ENCODE measurements at places on chromosomes 11 and 22.

DNA sequence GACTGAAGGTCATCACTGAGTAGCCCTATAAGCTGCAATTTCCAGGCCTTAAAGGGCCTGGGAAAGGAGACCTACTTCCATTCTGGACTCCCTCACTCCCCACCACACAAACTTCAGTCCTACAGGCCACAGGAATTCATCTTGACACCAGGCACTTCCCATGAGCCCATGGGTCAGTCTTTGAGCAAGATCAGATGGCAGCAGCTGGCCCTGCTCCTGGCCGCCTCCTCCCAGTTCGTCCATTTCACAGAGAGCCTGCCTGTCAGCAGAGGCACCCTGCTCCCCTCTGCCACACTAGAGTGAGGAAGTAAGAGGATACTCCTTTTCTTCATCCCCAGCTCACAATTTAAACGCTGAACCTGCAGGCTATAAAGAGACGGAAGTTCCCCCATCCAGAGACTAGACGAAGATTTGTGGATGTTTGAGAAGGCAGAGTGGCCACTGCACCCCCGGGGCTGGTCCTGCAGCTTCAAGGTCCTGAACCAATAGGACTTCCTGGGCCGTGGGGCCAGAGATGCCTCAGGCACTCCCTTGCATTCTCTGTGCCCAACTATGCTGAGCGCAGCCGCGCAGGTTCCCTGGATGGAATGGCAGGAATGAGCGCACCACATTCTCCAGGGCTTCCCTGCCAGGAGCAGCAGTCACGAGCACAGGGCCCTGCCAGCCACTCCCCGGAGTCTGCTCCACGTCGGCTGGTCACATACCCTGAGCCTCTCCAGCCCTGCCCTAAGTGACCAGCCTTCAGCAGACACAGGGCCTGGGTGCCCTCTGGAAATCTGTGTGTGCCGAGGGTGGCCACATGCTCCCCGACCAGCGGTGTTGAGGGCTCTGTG is 33.5 kb upstream of the BID start:
- no peak for DNase-seq

DNA sequence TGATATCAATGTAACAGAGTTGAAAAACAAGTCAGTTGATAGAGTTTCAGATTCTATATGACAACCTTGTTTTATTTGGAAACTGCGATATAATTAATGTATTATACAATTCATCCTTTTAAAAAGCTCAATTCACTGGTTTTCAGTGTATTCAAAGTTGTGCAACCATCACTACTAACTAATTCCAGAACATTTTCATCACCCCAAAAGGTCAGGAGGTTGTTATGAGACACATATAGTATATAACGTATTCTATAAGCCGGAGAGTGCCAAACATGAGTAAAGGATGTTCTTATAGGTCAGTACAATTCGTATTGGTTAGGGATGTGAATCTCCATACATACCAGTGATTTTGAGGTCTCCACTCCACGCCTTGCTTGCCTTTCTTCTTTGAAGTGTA is 40.1 kb upstream of the UCP3 start:
- no peak for DNase-seq

- no peak for DNase-seq
Observed at GRCh38 chr11:5666402-5666793, 18.5 kb downstream of the TRIM5 start.

DNA sequence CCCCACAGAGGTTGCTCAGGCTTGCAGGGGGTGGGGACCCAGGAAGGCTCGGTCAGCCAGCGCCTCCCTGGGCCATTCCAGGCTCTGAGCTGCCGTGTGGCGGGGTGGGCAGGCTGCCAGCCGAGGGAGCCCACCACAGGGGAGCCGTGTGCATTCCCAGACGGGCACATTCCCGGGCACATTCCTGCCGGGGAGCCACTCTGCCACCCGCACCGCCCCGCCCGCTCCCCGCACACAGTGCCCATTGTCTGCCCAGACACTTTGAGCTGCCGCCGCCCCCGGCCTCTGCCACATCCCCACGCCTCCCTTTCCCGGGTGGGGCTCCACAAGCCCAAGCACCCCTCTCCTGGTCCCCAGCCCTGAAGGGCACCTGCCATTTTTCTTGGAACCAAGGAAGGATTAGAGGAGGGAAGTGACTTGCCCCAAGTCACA is 27.4 kb downstream of the RPL3 start:
- no peak for DNase-seq

DNA sequence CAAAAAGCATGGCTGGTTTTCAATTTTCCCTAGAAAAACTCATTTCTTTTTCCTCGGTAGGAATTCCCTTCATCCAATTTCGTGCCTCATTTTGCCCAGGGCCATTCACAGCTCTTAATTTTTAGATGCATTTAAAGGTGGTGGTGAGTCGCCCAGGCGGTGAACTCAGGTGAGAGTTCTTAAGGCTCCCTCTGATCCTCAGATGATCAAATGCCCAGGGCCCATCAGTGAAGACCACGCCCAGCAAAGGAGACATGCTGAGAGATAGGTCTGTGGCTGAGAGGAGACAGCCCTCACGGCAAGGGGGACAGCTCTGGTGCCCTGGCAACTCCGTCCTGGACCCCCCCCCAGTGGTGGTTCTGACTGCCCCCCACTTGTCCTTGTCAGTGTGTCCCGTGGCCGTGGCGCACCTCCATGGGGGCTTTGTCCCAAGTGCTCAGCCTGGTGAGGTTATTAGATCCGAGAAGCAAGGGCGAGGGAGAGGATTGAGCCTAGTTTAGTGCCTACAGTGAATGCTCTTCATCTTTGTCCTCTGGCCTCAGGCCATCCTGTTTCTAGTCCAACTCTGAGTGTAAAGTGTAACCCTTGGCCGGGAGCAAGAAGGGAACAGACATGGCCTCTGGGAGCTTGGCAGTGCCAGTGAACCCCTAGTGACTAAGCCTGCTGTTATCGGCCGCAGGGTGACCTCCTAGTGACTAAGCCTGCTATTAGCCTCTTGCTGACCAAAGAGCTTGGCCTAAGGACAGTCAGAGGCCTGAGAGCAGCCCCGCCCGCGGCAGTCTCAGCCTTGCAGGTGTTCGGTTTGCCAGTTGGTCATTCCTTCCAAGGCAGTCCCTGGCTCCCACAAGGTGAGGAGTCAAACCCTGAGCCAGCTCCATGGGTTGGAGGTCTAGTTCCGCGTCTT is 83.5 kb downstream of the CTTN start:
- no peak for DNase-seq

- no peak for DNase-seq
Observed at GRCh38 chr11:9656864-9657263, 7.0 kb upstream of the SWAP70 start.

GRCh38 chr22:46744581-46744980 is 6.5 kb upstream of the CERK start:
- no peak for DNase-seq

DNA sequence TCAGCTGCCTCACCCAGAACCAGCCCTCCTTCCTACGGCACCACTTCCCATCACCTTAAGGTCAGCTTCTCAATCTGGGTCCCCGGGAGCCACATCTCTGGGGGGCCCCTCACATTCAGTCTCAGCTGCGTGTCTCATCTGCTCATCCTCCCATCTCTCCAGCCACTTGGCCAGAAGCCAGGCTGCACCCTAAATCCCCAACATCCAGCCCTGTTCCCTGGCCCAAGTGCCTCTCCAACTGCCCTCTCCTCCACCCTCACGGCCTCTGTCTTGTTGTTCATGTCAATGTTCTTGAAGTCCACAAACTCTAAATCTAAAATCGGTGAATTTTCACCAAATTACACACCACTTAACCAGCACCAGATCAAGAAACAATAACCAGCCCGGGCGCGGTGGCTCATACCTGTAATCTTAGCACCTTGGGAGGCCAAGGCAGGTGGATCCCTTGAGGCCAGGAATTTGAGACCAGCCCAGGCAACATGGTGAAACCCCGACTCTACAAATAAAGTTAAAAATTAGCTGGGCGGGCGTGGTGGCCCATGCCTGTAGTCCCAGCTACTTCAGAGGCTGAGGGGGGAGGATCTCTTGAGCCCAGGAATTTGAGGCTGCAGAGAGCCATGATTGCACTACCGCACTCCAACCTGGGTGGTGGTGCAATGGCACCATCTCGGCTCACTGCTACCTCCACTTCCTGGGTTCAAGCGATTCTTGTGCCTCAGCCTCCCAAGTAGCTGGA is 33.7 kb downstream of the A4GALT start:
- no peak for DNase-seq

GRCh38 chr11:20127671-20128527 is 32.4 kb downstream of the DBX1 start:
- peak; percentile 63 for DNase-seq

DNA sequence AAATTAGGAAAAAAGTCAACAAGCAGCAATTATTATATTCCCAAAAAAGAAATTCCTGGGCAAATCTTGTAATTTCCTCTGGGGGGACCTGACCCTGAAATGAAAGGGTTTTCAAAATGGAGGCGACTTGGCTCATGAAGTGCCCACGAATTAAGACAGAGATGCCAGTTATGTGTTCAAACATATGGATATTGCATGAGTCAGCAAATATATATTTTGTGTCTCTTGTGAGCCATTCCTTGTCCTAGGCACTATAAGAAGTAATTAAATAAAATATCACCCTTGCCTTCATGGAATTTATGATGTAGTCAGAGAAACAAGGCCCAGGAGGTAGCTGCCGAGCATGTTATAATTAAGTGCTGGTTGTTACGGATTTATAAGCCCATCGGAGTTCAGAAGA is 68.6 kb downstream of the BARX2 start:
- no peak for DNase-seq

DNA sequence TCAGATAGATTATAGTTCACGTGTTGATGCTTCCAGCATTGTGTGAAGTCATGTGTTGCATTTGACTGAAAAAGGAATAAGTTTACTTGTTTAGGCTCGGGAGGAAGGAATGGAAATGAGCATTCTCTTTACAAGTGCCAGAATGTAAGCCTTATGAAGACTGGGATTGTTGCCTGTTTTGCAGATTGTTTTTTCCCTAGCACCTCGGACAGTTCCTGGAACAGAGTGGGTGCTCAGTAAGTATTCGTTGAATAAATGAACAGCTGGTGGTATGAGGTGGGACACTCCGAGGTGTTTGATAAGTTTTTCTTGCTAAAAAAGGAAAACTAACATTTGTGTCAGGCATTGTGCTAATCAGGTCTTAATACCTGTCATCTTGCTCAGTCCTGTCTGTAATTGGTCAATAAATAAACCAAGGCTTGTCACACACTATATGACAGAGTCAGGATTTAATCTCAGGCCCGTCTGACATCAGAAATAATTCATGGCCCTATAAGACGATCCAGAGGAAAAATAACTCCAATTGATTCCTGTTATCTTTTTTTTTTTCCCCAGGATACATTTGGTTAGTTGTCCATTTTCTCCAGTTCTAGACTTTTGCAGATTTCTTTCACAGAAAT is 304.7 kb downstream of the NELL1 start:
- no peak for DNase-seq

DNA sequence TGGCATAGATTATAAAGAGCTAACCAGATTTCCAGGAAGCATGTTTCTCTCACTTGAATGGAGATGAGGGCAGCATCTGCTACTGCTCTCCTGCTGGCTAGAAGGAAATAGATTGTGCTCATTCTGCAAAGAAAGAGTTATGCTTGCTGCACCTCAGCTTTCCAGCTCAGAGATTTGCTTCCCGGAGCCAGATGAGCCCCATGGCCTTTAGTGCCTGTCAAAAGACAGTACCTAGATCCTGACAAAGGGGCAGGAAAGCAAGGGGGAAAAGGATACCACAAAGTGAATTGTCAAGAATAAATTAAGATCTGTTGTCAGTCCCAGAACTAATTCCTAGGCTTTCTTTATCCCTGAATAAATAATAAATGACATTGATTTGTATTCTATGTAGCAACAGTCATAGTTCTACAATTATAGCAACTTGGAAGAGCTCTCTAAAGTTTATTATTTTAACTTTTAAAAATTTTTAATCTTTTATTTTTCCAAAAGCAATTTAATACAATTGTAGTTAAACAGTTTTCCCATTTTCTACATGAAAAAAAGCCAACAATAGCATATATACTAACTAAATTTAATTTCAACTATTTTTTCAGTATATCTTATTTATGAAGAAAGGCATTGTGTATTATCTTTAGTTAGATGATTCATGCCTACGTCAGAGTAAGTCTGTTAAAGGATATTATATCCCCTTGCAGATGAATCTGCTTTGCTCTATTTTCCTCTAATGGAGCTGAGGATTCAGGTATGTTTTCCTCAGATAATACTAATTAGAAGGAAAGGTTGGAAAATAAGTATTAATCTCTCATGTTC is 306.1 kb upstream of the DDI1 start:
- DNase-seq = no peak

DNA sequence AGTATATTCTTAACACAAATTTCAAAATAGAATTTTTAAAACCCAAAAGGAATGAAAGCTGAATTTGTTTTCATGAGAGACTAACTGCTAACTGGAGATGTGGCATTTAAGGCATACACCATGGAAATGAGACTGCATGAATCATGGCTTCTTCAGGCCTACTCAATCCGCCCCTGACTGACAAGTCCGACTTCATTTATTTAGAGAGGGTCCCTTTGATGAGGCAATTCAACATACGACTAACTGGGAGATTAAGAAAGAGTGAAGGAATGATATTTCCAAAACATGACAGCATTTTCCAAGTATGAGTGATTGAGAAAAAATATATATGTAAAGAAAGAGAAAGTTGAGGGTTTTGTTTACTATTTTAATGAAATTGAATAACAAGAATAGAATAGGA is 720.1 kb downstream of the DLG2 start:
- no peak for DNase-seq

GRCh38 chr11:64747961-64748665 is 4.2 kb upstream of the RASGRP2 start:
- DNase-seq = no peak

- DNase-seq = no peak
Observed at GRCh38 chr11:119941636-119942411, 196.1 kb downstream of the TRIM29 start.

Measured in RPMI8226 (cell line).